ENCODE measurements at places on chromosomes 4 and X. TPM values are rescaled to one million over a fixed set of nuclear protein-coding genes. Genes with fewer than 3 reads are reported as not detected.

RRAGB gene
- 11.9 TPM for total RNA-seq

CXorf38 gene
- 14.1 TPM for total RNA-seq

GRCh38 chr4:128456171-128456570 is 168.6 kb upstream of the PGRMC2 start:
- H3K27ac ChIP-seq, result no peak overlapping the region
- no peaks in the 10 kb centered on the region for H3K36me3 ChIP-seq
- H3K4me1 ChIP-seq, result no peaks in the 10 kb centered on the region
- no peak for DNase-seq
- H3K27me3 ChIP-seq, result no peaks in the 10 kb centered on the region

DNA sequence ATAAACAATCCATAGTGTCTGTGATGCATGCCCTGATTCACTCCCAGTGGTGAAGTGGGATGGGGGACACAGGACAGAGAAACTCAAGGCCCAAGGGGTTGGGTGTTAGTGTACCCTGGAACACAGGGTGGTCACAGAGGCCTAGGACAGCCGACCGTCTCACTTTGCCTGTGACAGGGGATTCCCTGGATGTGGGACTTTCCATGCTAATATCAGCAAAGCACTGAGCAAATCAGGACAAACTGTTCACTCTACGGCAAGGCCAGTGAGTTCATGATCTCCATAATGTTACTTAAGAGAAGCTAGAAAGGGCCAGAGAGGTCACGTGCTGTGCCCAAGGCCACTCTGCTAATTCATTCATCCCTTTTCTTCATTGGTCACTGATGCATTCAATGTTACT is 158.7 kb upstream of the RBPJ start:
- H3K4me3 ChIP-seq, result no peak overlapping the region
- H3K4me1 ChIP-seq, result no peaks in the 10 kb centered on the region
- no peak for DNase-seq

DNA sequence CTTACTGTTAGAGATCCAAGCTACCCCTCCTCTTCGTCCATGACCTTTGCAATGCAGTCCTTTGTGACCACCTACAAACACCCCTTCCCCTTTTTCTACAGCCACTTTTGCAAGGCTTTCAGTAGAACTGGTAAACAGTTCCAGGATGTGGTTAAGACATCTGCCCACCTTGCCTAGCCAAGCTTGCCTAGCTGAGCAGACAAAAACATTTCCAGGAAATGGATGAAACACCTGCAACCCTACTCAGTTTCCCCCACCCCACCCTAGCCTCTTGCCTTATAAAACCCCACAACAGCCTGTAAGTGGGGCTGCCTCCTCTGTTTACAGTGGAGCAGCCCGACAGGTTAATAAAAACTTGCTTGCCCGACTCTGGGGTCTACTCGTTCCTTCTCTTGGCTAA is 133.8 kb downstream of the ZC4H2 start:
- H3K4me1 ChIP-seq, result no peaks in the 10 kb centered on the region
- DNase-seq, result no peak
- no peaks in the 10 kb centered on the region for H3K36me3 ChIP-seq
- no peak overlapping the region for H3K27ac ChIP-seq
- no peak overlapping the region for H3K4me3 ChIP-seq

DNA sequence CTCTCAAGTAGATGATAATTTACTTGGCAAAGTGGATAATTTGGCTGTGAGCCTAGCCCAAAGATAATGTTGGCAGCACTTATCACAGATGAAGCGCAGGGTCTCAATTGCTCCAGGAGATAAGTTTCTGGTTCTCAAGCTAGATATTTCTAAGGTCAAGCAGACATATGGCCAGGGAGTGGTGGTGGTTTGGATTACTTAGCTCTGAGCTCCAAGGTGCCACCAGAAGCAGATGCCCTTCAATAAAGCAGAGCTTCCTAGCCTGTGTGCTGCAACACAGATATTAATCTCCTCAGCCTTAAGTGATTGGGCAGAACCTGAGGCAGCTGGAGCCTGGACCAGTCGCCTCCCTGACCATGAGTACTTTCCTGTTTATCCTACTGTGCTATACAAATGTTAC is 79.2 kb upstream of the NALF2 start:
- no peaks in the 10 kb centered on the region for H3K4me1 ChIP-seq
- DNase-seq, result no peak
- H3K27me3 ChIP-seq, result no peaks in the 10 kb centered on the region
- H3K27ac ChIP-seq, result no peak overlapping the region

- no peaks in the 10 kb centered on the region for H3K36me3 ChIP-seq
- H3K4me1 ChIP-seq, result no peaks in the 10 kb centered on the region
- no peak for DNase-seq
- H3K27ac ChIP-seq, result no peak overlapping the region
- H3K27me3 ChIP-seq, result no peaks in the 10 kb centered on the region
These were observed 764.9 kb downstream of the TECRL start for GRCh38 chr4:63644396-63644795.

- H3K27me3 ChIP-seq, result no peaks in the 10 kb centered on the region
- no peak overlapping the region for H3K27ac ChIP-seq
- H3K36me3 ChIP-seq, result no peaks in the 10 kb centered on the region
- no peak for DNase-seq
- H3K4me3 ChIP-seq, result no peak overlapping the region
These were observed 203.0 kb downstream of the CENPC start for GRCh38 chr4:67342291-67342690.

DNA sequence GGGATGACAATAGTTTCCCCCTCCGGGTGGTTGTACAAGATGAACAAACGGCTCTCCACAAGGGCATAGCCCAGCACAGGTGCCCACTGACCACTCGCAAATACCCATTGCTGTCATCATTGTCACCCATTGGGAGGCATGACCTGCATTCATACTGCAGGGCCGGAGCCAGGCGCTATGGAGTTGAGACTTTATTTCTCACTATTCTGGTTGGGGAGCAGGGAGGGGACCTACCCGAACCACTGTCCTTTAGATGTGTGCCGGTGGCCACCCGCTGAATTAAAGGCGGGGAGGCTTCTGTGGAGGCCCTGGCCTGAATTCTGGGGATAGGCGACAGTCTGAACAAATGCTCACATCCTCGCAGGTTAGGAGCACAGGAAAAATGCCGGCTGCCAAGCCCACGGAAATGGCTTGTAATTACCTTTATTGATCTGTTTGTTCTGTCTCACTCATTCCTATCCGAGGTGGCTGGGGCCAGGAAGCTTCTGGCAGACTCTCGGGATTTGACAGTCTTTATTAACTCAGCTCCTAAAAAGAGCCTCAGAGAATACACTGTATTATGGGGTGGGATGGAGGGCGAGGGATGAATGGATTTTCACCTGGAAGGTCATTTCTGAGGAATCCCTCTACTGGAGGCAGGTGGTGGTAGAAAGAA is 125.1 kb upstream of the PSAPL1 start:
- no peaks in the 10 kb centered on the region for H3K27me3 ChIP-seq
- no peak for DNase-seq
